H1 (cell line): ENCODE measurements at places on chromosomes 2 and 18. TPM values are rescaled to one million over a fixed set of nuclear protein-coding genes. Genes with fewer than 3 reads are reported as not detected.

The MAL gene
- polyA plus RNA-seq = not detected in 2 replicates

The FTCDNL1 gene
- polyA plus RNA-seq = 0.38 and 0.41 TPM in 2 replicates

The IMPACT gene
- polyA plus RNA-seq = 19.1 and 31.1 TPM in 2 replicates

The ST8SIA5 gene
- 2.4 and 4.6 TPM in 2 replicates for polyA plus RNA-seq

The EGR4 gene
- polyA plus RNA-seq = 0.08 TPM in 1 of 2 replicates, not detected in the other

The DUSP19 gene
- 0.53 and 0.73 TPM in 2 replicates for polyA plus RNA-seq

The SCG2 gene
- 0.27 and 0.54 TPM in 2 replicates for polyA plus RNA-seq

The WDPCP gene
- 7.3 and 9.3 TPM in 2 replicates for polyA plus RNA-seq

The HOXD8 gene
- not detected in 2 replicates for polyA plus RNA-seq
